Mammary epithelial cell (primary cell): ENCODE measurements at places on chromosomes 7 and 10.

DNA sequence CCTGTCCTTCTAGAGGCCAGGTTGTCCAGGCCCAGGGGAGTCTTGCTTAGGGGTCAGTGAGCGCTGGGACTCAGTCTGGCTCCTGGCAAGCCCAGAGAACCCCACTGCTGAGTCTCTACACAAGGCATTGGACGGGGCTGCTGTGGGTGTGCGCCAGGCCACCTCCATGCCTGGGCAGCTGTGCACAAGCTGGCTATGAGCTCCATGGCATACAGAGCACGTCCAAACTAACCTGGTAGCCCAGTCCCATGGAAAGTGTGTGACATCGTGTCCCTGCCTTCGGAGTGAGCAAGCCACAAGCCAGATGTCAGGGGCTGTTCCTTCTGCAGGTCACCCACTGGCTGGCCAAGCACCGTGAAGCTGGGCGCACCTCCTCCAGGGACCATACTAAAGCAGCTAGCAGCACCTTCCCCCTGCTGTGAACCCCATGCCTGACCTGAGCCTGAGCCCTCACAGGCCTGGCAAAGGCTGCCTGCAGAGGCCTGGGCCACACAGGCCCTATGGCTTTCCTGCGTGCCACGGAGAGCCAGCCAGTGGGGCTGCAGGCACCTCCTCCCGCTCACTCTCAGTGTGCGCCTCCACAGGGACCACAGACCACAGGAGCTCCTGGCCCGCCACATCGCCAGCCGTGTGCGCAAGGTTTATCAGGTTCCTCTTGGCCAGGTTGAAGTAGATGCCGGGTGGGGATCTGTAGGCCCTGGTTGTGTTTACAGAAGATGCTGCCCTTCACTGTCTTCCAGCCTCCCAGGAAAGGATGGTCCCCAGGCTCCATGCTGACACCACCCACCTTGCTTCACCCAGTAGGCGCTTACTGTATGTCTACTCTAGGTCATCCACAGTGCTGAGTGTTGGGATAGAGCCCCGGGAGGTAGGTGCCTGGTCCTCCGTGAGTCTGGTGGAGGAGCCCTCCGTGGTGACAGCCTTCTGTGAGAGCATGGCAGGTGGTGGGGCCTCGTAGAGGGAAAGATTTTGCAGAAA is 219.7 kb downstream of the EBF3 start:
- DNase-seq: no peak

- no peak for DNase-seq
Measured at GRCh38 chr10:63458177-63458576, 7.6 kb downstream of the JMJD1C start.

- DNase-seq: no peak
Measured at GRCh38 chr10:130224228-130224627, 88.0 kb downstream of the GLRX3 start.

- DNase-seq: no peak
Measured at GRCh38 chr10:112379635-112380296, 5.8 kb downstream of the ACSL5 start.

GRCh38 chr10:79346388-79347225 is 662 bp upstream of the PPIF start:
- DNase-seq: no peak

DNA sequence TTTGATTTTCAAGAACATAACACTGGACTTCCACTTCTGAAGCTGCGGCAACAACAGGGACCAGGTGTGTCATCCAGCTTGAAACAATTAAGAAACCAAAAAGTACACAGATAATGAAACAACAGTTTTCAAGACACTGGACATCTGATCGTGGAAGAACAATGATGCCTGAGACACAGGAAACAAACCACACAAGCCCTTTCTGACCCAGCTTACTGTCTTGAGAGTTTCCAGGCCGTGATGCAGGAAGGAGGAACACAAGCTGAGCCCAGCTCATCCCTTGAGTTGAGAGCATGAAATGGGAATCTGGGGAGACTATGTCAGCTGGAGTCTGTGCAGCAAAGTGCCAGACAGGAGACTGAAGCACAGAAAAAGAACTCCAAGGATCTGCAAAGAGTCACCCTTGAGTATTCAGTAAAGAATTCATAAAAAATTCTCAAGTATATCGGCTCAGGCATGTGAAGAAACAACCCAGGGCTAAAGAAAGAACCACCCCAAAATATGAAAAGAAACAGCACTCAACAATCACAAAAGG is 91.6 kb downstream of the RNF32 start:
- no peak for DNase-seq
